ENCODE measurements at places on chromosomes 13 and 19.

GRCh38 chr19:58440556-58440955 lies 603 bp upstream of the ZNF132 start:
- DNase-seq = no peak

DNA sequence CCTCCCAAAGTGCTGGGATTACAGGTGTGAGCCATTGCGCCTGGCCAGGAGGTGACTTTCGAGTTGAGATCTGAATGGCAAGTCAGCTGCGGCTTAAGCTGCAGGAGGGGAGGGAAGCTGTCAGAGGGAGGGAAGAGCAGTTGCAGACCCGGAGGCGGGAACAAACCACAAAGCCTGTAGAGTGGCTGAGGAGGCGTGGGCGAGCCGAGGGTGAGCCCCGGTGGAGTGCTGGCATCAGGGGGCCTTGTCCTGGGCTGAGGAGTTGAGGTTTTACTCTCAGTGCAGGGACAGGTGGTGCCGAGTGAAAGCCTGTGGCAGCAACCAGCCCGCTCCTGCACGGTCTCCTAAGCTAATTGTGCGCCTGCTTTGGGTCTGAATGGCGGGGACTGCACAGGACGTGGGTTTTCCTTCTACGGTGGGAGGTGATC lies 24.2 kb downstream of the PPP1R37 start:
- no peak for DNase-seq

DNA sequence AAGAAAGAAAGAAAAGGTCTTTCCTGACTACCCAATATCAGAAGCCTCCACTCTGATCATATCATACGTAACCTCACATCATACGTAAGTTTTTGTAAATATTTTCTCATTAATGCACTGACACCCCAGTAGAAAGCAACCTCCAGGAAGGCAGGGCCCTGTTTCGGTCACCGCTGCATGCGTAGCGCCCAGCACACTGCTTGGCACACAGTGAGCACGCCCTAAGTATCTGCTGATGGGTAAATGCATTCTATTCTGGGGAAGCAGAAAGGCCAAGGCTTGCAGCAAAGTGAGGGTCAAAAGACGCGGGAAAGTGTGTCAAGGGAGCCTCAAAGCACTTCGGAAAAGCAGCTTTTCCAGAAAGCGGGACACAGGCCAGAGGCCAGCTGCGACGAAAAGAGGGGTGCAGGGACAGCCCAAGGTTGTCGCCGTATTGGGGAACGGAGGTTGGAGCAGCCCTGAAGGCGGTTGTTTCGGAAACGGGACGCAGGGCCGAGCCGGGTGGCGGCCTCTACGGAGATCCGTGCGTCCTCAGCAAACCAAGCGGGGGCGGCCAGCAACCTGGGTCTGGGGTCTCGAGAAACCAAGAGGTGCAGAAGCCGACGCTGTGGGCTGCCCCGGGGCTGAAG lies 463 bp downstream of the SUGP1 start:
- peak; percentile 3 for DNase-seq

- no peak for DNase-seq
These were observed 16.6 kb upstream of the LRP3 start for GRCh38 chr19:33177417-33177979.

DNA sequence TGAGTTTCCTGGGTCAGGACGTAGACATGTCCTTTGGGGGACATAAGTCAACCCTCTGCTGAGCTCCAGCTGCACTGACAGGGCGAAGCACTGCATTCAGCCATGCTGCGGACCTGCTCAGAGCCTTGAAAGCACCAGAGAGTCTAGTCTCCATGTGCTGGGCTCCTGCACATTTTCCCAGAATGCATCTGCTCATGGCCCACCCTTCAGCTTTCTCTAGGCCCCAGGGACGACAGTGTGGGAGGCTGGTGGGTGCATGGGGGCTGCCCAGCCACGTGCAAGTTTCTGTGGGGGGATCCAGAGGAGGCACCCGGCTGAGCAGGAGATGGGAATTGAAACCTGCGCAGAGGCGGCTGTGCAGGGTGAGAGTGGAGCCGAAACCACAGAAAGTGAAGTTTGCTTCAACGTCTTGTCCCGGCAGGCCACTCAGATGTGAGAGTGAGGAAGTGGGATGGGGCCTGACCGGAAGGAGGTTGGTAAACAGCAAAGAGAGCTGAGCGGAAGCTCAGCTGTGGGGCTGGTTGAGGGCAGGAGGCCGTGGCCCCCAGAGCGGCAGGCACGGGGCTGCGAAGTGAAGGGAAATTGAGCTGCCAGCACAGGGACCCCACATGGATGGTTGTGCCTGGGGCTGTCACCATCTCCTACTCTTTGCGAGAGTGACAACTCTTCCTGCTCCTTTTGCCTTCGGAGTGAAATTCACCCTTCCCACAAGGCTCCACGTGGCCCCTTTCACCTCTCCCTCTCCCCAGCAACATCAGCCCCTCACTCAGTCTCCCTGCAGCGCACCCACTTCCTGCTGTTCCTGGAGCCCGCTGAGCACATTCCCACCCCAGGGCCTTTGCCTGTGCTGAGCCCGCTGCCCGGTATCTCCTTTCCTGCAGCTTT lies 11.8 kb downstream of the PGLS start:
- no peak for DNase-seq

DNA sequence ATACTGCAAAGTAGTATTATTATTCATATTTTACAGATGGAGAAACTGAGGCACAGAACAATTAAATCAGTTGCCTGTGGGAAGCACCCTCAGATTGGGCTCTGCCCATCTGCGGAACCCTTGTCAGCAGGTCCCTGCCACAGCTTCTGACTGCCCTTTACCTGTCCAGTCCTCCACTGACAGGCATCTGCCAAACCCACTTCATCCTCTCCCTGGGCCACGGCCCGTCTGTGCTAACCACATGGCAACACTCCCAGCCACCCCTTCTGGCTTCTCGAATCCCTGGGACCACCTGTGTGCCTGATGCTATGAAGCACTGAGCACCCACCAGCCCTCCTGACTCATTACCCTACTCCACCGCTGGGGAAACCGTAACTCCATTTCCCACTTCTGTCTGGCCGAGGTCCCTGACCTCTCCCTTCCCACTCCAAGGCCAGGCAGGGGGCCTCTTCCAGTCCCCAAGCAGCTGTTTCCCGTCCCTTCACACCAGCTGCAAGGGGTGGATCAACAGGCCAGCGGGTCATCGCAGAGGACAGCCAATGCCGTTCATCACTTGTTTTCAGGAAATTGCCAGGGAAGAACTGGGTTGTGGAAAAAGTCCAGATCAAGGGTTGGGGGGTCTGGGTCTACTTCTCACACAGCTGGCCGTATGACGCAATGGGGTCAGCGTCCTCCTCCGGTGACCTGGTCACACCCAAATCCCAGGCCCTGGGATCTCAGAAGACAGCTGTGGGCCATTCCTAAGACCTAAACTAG lies 2.5 kb downstream of the KANK3 start:
- no peak for DNase-seq

- no peak for DNase-seq
These were observed 53.5 kb upstream of the PCDH9 start for GRCh38 chr13:67283637-67284036.

DNA sequence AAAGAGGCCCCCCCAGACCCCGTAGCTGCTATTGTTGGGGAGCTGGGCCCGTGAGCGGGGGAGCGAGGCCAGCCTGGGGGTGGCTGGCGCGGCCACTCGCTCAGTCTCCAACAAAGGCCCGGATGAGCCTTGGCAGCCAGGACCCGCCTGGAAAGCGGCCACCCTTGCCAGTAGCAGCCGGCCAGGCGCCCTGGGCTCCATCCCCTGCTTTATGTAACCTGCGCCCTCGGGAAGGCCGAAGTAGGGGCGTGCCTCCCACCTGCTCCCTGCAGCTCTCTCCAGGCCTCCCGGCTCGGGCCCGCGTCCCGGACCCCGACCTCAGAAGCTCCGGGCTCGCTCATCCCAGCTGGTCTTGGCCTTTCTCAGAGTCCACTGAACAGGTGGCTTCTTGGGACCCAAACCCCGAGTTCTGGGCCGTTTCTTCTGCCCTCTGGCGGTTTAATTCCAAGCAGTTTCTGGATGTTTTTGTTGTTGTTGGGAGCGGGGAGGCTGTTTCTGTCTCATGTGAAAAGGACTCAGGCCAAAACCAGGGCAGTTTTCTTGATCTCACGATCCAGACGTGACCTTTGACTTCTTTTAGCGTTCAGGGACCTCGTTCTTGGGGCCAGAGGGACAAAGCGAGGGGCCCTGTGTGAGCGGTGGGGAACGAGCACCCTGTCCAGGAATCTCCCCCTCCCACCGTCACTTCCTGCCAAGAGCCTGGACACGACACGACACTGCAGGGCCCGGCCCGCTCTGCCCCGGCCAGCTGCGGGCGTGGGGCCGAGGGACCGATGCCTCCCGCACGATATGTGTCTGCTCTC lies 1.2 kb downstream of the CDC34 start:
- DNase-seq = no peak

GRCh38 chr19:3229888-3230496 lies 5.5 kb downstream of the CELF5 start:
- no peak for DNase-seq

DNA sequence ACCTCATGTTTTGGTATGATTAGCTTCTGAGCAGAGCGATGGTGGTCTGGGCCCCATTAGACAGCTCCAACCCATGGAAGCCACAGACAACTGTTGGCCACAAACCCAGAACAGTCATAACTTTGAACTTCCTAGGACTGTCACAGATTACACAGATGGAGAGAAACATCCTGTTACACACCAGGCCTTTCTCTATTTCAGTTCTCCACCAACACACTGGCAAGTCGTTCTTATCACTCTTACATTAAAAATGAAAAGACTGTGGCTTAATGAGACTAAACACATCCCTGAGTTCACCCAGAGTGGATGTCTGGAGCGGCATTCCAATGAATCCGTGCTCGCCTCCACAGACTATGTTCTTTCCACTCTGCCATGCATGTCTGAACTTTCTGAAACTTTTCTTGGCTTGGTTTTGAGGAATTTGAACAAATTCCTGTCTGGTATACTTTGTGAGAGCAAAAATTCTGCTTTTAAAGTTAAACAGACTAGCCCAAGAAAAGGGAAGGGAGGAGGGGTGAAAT lies 109.1 kb downstream of the NALCN start:
- DNase-seq = no peak

DNA sequence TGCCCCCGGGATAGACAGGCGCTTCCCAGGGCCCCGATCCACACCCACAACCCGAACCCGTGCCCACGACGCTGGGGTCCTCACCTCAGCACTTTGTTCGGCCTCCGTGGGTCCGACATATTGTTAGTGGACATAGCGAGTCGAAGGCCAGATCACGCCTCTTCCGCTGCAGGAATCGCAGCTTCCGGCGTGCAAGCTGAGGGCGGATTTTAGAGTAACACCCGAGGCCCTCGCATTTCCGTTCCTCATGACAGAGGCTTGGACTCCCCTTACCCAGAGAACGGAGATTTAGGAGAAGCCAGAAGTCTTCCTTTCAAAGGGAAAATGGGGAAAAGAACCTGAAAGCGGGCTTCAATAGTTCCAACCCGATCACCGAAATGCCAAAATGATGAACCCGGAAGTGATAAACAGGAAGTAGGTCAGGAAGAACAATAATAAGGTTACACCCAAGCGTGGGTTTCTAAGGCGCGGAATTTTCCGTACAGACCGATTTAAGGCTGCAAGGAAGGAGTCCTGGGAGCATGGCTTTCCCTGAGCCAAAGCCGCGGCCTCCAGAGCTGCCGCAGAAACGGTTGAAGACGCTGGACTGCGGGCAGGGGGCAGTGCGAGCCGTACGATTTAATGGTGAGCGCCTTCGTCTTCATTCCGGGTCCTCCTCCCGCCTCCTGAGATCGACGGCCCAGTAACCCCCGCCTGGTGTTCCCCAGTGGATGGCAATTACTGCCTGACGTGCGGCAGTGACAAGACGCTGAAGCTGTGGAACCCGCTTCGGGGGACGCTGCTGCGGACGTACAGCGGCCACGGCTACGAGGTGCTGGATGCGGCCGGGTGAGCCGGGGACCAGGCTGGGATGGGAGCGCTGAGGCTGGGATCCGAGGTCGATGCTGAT lies 2.9 kb downstream of the WDR83 start:
- DNase-seq = peak; percentile 62

GRCh38 chr13:30925429-30925828 lies 7.0 kb upstream of the TEX26 start:
- no peak for DNase-seq

- no peak for DNase-seq
These were observed 145.8 kb downstream of the KCNRG start for GRCh38 chr13:50161052-50161451.

DNA sequence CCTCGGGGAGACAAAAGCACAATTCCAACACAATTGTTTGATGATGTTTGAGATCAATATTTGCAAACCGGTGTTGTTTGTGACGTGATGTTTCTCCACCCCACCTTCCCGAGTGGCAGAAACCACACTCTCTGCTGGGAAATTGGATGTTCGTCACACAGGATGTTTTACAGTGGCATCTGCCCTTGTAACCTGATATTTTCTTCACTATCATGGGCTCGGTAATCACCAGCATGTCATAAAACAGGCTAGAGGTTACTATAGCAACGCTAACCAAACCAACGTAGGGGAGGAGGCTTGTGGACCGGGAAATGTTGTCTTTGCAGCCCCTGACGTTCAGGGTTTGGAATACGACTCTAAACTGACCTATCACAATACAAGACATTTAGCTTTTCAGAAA lies 454.5 kb downstream of the IRS2 start:
- DNase-seq = no peak

DNA sequence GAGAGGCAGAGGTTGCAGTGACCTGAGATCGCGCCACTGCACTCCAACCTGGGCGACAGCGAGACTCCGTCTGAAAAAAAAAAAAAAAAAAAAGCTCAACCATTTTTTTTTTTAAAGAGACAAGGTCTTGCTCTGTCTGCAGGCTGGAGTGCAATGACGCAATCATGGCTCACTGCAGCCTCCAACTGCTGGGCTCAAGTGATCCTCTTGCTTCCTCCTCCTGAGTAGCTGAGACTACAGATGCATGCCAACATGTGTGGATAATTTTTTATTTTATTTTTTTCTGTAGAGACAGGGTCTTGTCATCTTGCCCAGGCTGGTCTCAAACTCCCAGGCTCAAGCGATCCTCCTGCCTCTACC lies 10.3 kb downstream of the EHD2 start:
- no peak for DNase-seq

DNA sequence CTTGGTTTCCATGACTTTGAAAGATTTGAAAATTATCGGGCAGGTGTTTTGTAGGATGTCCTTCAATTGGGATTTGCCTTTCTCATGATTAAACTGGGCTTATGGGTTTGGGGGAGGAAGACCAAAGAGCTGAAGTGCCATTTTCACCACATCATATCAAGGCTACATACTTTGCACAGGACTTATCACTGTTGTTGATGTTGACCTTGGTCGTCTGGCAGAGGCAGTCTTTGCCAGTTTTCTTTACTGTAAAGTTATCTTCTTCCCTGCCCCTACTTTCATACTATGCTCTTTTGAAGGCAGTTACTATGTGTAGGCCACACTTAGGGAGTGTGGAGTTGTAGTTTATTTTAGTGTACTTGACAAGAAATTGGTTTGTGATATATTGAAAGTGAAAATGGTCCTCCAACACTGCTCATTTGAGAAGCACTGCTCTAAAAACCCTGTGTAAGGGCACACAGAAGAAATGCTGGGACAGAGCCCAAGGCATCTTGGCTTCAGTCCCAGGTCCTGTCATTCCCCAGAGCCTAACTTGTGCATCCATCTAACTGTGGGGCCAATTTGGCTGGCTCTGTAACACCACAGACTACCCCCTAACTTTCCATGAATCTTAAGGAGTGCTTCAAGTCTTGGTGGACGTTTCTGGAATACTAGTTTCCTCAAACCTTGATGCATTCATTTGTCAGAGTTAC lies 384.9 kb downstream of the KCNRG start:
- no peak for DNase-seq

Measured in stimulated activated CD4-positive, alpha-beta T cell treated with anti-CD3 and anti-CD28 coated beads, TNF-alpha, amount 100 ng/mL, for 1 hour (primary cell).